KBM-7 (cell line): ENCODE measurements at places on chromosomes 11 and 22.

- DNase-seq, result peak; percentile 90
These were observed 717 bp downstream of the OSM start for GRCh38 chr22:30265823-30266444.

GRCh38 chr11:55719608-55720160 is 53.6 kb upstream of the OR5D13 start:
- DNase-seq, result no peak

DNA sequence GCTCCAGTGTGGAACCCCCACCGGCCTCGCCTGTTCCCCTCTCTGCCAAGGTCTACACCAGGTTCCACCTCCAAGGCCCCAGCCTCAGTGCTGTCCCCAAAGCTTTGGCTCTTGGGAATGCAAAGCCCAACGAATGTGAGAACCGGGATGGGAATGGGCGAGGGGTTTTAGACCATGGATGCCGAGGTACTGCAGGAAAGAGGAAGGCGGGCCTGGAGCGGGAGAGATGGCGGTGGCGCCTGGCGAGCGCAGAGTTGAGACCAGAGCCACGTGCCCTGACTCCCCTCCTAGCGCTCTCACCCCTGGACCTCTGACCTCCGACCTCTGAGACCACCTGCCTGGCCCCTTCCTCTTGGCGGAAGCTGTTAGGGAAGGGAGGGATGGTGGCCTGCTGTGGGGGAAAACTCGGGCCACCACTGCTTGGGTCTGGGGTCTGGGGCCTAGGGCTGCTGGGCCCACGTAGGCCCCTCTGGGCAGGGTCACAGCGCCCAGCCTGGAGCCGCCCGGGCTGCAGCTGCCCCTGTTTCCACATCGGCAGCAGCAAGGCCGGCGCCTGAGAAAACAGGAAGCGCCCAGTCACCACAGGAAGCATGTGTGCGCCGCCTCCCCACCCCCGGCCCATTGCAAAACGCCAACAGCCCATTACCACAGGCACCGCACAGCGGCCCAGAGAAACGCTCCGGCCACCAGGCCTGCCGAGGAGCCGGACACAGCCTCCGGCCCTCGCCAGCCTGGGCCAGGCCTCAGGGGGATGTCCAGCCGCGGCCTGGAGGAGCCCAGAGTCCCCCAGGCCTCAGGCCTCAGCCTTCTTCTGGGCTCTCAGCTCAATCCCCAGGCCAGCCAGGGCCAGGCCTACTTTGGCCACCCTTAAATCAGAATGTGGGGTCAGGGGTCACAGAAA is 13.8 kb upstream of the SLC39A13 start:
- peak; percentile 91 for DNase-seq

GRCh38 chr11:88849368-88849767 is 216.4 kb downstream of the GRM5 start:
- DNase-seq, result no peak

DNA sequence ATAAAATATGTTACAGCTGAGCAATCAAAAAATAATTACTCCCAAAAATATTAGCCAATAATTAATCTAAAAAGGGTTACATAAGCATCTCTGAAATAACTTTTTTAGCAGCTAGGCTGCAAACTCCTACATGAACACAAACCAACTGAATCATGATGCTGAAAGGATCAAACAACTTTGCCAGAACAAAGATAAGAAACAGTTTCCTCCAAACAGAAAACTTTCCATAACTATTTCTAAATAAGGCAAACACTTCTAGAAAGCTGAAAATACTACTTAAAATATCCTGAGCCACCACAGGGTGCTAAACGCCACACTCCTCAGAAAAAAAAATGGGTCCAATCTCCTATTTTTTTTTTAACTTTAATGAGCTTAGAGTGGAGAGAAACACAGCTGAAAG is 68.6 kb upstream of the ARHGAP32 start:
- DNase-seq, result no peak

DNA sequence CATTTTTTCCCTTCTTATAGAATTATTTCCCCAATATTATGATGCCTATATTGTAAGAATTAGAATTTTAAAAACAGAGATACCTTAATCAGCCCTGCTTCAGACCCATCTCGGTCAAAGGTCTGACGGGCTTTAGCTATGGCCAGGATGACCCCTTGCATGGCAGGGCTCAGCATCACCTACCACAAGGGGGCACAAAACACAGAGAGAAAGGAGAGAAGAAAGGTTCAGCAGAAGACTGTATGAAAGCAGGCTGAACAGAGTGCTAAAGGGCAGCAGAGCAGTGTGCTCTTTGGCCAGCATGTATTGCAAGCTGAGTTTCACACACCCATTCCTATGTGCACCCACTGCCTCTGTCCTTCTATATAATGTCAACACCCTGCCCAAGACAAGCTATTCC is 26.8 kb downstream of the CLDN25 start:
- peak; percentile 47 for DNase-seq

- DNase-seq, result no peak
These were observed 18.6 kb upstream of the NAP1L4 start for GRCh38 chr11:3010521-3011275.

- no peak for DNase-seq
These were observed 16.8 kb downstream of the PIWIL4 start for GRCh38 chr11:94583866-94584500.

- DNase-seq, result no peak
These were observed 41.9 kb upstream of the WNT7B start for GRCh38 chr22:46018859-46019258.

DNA sequence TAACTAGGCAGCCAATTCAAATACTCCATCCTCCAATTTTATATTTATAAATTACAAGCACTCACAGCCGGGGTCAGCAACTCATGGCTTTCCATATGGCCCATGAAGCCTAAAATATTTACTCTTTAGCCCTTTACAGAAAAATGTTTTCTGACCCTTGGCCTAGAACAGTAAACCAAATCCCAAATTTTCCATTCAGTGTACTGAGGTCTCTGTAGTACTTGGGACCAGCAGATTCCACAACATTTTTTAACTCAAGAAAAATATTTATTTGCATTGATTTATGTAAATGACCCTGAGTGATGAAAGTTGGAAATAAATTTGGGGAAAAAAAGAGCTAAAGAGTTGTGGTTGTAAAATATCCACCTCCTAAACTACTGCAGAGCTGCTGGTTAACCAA is 82.6 kb downstream of the SLC1A2 start:
- DNase-seq, result no peak

DNA sequence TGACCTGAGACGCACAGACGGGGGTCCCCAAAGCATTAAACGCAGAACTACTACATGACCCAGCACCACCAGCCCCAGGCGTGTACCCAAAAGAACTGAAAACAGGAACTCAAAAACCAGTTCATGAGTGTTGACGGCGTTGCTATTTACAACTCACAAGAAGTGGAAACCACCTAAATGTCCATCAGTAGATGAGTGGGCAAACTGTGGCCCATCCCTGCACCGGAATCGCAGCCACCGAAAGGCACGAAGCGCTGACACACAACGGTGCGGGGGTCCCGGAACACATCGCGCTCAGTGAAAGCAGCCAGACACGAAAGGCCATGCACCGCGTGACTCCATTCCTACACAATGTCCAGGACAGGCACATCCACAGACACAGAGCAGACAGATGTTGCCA is 79.2 kb downstream of the TRMU start:
- no peak for DNase-seq

DNA sequence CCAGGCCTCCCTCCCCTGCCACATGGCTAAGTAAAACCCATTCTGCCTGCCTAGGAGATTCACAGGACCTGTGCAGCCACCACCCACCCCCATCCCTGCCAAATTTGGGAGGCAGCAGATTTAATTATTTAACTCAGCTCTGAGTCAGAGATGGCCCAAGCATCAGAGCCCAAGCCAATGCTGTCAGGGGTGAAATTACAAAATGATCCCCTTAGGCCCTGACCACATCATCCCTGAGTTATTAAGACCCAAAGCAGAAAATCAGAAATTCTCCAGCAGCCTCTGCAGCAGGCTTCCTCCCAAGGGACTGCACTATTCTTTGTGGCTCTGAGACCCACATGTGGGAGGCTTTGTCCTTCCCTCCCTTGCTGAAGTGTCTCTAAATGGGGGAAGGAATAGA is 52.8 kb upstream of the RRAS2 start:
- DNase-seq, result no peak
